ENCODE measurements at places on chromosomes 1 and 21.
A peak's percentile ranks its signal among the peaks of the same experiment; 100 is the strongest.

DNA sequence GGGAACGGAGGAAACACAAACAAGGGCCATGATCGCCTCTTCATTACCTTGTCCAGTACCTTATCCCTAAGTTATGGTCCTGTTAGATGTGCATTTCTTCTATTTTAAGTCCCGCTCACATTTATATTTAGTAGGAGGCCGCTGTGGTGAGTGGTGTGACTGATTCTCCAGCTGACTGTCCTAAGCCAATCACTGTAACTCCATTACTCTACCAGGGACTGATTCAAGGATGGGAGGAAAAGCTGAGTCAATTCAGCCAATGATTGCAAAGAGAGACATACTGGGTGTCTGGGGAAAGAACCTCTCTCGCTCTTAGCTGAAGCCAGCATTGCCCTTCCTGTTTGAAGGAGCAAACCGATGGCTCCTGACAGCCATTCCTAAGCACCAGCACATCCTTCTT is 59.7 kb downstream of the TGFBR3 start:
- no peak for DNase-seq

GRCh38 chr1:211613108-211613947 is 34.4 kb upstream of the SLC30A1 start:
- no peak for DNase-seq

GRCh38 chr1:77126307-77126706 is 92.9 kb downstream of the PIGK start:
- no peak for DNase-seq

DNA sequence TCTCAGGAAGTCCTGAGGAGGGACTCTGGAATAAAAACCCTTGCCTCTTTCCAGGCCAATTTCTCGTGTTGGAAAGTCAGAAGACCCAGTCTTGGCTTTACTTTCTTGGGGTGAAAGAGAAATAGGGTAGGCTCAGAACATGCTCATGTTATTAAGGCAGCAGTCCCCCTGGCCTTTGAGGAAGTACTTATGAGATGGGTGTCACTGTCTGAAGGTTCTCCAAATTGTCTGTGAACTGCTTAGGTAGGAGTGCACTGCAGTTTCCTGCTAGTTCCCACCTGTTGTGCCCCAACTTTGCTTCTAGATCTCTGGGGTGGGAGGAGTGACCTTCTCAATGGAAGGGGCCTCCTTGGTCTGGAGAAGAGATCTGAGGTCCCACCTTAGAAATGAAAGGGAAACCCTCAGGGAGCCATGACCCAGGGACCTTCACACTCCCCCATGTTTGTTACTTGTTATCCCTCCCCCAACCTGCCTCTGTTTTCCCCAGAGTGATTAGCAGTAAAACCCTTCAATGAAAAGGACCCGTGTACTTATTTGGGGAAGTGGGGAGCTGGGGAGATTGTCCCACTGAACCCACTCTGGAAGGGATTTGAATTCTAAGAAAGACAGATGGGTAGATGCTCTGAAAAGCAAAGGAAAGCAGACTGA is 5.7 kb downstream of the ZNF691 start:
- no peak for DNase-seq

DNA sequence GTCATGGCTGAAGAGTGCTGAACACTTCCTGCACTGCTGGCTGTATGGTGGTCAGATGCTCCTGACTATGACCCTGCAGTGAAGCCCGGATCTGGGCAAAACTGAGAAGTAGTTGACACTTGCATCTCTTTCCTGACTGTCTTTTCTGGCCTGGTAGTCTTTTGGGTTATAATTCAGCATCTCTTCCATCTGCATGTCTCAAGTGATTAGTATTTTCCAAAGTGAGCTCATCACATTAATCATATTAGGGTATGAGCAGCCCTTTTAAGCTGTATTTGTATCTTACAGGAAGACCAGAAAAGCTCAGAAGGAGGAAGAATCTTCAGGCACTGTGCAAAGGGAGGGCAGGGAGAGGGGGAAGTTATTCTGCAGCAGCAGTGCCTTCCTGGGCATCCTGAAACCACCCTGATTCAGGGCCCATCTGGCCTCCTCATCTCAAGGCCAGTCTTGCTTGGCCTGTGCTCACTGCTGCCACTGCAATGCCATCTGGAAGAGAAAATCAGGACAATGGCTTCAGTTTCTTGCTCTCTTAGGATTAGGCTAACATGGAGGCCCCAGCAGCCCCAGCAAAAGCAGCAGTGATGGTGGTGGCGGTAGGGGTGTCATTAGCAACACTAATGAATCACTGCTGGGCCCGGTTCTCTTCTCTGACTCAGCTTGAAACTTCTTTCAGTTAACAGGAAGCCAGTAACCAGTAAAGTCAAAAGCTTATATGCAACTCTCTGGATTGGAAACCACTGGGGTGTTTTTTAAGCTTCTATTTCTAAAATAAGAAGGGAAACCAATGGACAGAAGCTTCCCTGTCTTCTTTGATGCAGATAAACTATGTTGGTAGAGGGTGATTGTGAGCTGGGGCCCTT is 63.3 kb upstream of the WDR26 start:
- DNase-seq: peak; percentile 34

Measured in activated CD4-positive, alpha-beta T cell treated with anti-CD3 and anti-CD28 coated beads for 1 hour (primary cell).